ENCODE measurements at places on chromosomes 3 and 15. TPM values are rescaled to one million over a fixed set of nuclear protein-coding genes. Genes with fewer than 3 reads are reported as not detected.

GRCh38 chr3:98829246-98829832 lies 66.2 kb downstream of the ST3GAL6 start:
- no peak for DNase-seq

- DNase-seq, result no peak
Observed at GRCh38 chr15:35784745-35785144, 238.8 kb upstream of the DPH6 start.

GRCh38 chr15:67185621-67186225 lies 68.7 kb downstream of the AAGAB start:
- peak; percentile 58 for DNase-seq

DNA sequence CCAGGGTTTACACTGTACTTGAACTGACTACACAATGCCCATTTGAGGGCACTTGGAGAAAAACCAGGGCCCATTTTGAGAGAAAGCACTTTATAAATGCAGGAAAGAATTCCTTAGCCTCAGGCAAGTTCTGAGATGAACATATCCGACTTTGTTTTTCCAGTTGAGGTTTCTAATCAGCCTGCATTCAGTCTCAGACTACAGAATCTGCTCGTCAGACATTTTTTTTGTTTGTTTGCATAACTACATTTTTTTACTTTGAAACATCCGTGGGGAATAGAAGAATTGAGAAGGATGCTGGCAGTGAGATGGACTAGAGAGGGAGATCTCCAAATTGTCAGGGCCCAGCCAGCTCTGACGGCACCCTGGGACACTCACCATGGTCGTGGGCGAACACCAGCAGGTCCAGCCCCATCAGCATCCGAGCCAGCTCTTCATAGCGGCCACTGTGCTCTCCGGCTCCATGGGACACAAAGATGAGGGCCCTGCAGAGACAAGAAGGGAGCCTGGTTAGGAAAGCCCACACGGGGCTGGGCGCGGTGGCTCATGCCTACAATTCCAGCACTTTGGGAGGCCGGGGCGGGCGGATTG lies 40.8 kb downstream of the MGLL start:
- peak; percentile 85 for DNase-seq

The SPATA12 gene
- total RNA-seq, result not detected

The C3orf70 gene
- 1.1 TPM for total RNA-seq

The OIP5 gene
- total RNA-seq, result 0.25 TPM

Data from fibroblast of the aortic adventitia (primary cell).